ENCODE measurements at places on chromosomes 6 and 20.

GRCh38 chr20:57748601-57749130 is 38.9 kb upstream of the PMEPA1 start:
- DNase-seq = peak; percentile 81

DNA sequence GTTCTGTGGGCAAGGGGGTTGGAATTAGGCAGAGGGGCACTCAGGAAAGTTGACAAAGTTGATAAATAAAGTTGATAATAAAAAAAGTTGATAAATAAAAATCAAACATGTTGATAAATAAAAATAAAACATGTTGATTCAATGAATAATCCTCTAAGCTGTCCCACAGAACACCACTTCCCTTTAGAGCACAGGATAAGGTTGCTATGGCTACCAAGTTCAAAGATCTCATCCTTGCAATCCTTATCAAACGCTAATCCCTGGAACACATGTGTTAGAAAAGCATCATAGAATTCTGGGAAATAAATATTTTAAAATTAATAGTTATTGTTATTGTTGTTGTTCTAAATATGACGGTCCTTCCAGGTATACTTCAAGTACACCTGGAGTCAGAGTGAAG is 33.9 kb downstream of the MBOAT1 start:
- no peak for DNase-seq

DNA sequence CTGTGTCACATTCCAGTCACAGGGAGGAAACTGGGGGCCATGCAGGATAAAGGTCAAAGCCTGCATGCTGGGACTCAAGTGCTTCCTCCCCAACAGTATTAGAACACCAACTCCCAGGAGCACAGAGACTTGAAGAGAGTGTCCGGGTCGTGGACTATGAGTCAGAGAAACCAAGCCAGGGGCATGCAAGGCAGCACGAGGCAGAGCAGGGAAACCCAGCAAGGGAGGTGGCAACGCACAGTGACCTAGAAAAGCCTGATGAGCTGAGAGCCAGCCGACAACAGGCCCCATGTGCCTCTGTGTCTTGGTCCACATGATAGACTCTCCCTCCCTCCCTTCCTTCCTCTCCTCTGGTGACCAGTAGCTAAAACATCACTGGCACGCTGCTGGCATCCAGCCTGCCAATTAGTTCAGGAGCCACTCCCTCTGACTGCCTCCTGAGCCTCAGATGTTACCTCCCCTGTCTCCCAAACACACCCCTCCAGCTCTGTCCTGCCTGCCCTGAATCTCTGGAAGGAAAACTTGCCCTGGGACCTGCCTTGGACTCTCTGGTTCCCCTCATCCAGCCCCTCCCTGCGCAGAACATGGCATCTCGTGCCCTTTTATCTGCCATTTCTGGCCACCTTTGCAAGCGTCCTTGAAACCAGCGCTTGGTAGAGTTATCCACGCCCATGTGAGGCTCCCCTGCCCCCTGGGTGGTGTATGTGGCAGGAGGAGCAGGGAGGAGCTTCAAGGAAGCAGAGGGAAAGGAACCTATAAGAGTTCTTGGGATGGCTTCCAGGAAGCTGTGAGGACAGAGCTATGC is 16.2 kb upstream of the RNF39 start:
- DNase-seq = peak; percentile 56

GRCh38 chr6:43009124-43009523 is 4.6 kb downstream of the MEA1 start:
- DNase-seq = no peak

DNA sequence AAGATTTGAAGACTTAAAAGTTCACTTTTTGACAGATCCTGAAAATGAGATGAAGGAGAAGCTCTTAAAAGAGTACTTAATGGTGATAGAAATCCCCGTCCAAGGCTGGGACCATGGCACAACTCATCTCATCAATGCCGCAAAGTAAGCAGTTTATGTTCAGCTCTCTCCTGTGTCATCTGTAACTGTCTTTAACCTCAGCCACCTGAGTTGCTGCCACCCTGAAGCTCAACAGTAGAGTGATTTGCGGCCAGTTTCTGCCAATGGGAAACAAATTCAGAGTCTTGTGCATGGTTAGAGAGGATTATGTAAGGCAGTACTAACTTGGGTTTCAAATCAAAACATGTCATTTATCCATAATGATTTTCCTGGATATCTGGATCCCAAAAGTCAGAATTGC is 10.1 kb downstream of the TNFAIP3 start:
- no peak for DNase-seq

DNA sequence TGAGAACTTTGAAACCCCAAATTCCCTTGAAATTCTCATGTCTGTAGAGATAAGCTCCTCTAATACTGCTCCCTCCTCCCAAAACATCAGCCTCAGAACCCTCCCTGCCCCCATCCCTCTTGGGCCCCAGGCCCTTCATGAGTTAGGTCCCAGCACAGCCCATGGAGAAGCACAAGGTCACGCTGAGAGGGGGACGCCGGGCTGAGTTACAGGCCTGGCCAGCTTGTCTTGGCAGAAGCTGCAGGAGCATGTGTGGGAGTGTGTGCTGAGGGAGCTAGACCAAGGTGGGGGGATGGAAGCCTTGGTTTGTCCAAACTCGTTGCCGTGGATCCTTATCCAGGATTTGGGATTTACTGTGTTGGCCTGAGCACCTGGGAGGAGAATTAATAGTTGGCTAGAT is 8.5 kb upstream of the PTCRA start:
- DNase-seq = no peak

- no peak for DNase-seq
These were observed 181.6 kb downstream of the CDH26 start for GRCh38 chr20:60139663-60140446.

DNA sequence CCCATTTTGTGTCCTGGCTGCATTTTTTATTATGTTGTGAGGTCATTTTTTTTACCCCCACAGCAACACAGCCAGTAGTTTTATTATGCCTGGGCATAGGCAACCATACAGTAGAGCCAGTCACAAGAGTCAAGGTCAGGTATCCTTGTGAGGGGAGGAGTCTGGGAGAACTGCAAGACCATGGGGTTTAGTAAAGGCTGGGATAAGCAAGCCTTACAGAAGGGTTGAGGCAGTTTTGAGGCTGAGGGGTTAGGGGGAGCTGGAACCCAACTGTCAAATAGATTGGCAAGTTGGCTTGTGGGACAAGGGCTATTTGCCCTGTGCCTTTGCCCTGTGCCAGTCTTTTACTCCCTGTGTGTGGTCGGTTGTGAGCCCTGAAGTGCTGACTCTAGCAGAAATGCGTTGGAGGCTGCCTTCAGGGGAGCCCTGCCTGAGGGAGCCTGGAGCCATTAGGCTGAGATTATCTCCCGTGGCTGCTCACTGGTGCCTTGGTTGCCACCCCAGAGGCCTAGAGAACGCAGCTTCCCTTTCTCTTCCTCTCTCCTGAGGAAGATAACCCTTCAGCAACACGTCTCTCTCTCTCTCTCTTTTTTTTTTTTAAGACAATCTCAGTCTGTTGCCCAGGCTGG is 31.1 kb downstream of the RALY start:
- DNase-seq = no peak

DNA sequence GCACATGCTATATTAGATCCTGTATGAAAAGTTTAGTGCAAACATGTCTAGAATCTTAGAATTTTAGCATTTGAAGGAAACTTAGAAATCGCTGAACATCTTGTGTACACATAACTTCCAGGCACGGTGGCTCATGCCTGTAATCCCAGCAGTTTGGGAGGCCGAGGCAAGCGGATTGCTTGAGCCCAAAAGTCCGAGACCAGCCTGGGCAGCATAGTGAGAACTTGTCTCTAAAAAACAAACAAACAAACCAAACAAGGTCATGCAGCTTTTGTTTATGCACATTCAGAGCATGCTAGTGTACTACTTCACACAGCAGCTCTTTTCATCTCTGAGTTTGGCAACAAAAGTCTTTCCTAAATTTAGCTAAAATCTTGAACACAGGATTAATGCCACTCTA is 32.2 kb downstream of the CLVS2 start:
- DNase-seq = no peak

GRCh38 chr6:148650941-148651505 is 95.8 kb upstream of the UST start:
- DNase-seq = no peak

DNA sequence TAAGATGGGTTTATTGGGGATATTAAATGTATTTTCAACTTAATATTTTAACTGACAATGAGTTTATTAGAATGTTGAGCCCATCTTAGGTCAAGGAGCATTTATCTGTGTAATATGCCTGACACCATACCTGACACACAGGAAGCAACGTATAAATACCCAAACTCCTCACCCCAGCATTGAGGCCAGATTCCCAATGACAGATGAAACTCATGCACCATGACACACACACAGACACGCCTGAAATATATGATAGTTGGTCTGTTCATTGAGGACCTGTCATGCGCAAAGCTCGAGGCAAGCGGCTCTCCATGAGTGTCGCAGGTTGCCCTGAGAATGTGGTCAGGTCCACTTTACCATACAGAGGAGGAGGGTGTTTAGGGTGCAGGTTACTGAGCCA is 64.1 kb downstream of the GFOD1 start:
- DNase-seq = no peak

- DNase-seq = no peak
These were observed 41.2 kb downstream of the PDSS2 start for GRCh38 chr6:107418118-107418517.

- no peak for DNase-seq
These were observed 37.3 kb upstream of the MLN start for GRCh38 chr6:33841070-33841469.

GRCh38 chr20:38498909-38499308 is 26.3 kb downstream of the RALGAPB start:
- no peak for DNase-seq

Data from breast epithelium (tissue), 4 donors.